ENCODE measurements at places on chromosomes 5 and 9.

DNA sequence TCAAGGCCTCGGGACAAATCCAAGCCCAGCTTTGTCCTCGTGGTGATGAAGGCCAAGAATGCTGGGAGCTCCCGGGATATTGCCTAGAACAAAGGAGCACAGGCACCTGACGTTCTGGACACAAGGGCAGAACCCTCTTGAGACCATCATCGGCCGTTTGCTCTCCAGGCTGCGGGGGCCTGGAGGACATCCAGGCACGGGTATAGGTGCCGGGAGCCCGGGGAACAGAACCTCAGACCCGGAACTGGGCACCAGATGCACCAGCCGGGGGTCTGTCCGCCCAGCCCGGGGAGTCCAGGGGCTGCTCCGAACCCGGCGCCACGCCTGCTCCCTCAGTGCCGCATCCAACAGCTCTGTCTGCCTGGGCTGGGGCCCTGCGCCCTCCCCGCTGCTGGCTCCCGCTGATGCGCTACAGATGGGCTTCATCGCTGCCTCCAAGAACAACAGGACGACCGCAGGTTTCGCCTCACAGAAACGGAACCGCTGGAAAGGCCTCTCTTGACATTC is 88.0 kb downstream of the ADAMTS2 start:
- DNase-seq: no peak

- DNase-seq: no peak
Observed at GRCh38 chr5:79109527-79110492, 1.8 kb upstream of the BHMT start.

GRCh38 chr5:142871363-142872193 is 101.4 kb downstream of the ARHGAP26 start:
- DNase-seq: no peak

DNA sequence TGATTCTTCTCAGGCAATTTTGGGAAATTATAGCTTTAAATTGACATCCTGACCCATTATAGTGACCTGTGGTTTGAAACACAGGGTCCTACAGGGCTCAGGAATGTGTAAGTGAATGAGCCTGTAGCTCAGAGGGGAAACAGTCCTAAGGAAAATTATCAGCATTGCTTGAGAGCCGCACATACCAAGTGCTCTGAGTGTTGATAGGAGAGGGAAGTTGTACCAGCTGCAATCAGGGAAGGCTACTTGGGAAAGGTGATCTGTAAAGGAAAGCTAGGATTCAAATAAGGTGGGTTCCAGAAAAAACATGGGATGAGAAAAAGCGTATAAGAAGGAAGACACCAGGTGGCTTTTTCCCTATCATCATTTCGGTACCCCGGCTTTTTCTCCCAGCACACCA is 4.4 kb upstream of the SLC25A51 start:
- no peak for DNase-seq

- no peak for DNase-seq
Observed at GRCh38 chr5:148306446-148306845, 5.8 kb upstream of the SPINK7 start.

DNA sequence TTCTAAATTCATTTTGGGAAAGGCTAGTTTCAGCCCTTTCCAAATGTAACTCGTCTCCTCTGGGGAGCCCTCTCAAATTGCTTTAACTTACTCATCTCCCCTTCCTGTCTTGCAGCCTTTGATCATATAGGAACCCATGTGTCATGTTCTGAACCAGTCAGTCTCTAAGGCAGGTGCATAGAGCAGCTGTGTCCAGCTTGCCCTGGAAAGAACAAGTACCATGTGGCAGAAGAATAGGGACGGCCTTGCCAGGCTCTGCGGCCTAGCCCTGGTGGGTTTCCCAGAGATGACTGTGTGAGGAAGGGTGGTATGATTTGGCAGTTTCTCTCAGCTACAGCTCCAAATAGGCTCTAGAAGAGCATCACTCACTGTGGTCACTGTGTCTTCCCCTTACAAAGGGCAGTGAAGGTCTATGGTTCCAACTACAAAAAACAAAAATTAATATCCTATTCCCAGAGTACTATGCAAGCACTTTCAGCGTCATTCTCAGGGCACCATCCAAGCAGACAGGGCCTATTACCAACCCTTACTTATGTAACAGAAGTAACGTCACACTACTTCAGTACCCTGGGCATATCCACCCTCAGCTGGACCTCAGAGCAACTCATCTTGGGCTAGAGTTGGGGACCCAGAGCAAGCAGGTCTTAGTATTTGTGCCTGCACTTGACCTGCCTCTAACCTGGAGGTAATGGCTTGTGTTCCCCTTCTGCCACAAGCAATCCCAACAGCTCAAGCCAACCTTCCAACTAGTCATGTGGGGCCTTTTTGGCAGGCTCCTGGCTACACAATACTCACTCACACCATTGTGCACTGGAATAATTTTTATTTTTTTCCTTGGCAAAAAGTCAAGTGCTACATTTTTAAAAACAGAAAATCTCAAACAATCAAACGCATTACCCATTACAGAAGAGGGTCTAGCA is 37.2 kb upstream of the UBAP2 start:
- no peak for DNase-seq

DNA sequence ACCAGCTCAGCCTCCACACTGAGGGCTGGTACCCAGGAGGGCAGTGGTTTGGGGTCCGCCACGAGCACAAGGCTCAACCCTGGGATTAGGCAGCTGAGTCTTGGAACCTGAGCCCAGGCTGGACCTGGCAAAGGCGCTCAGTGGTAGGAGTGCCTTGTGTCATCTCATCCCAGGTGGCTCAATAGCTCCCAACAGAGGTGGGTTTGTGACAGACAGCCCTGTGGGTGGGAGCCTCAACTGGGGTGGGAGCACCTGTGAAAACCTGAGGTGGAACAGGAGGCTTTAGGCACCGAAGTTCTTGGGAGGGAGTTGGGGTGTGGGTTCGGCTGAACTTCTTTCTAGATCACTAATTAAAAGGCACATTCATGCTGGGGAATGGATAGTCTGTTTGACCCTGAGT is 35.2 kb upstream of the SMU1 start:
- no peak for DNase-seq

- DNase-seq: peak; percentile 55
Observed at GRCh38 chr5:176995896-176996767, 10.4 kb downstream of the UIMC1 start.

DNA sequence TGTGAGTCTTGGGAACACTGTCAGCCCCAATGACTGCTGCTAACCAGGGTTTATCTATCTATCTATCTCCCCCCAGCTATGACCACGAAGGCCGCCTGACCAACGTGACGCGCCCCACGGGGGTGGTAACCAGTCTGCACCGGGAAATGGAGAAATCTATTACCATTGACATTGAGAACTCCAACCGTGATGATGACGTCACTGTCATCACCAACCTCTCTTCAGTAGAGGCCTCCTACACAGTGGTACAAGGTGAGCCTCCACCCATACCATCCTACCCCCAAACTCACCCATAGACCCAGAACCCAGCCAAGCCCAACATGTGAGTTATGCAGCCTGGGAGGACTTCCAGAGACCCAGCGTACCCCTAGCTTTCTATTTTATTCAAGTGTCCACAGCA is 65.4 kb upstream of the WWC1 start:
- DNase-seq: no peak

DNA sequence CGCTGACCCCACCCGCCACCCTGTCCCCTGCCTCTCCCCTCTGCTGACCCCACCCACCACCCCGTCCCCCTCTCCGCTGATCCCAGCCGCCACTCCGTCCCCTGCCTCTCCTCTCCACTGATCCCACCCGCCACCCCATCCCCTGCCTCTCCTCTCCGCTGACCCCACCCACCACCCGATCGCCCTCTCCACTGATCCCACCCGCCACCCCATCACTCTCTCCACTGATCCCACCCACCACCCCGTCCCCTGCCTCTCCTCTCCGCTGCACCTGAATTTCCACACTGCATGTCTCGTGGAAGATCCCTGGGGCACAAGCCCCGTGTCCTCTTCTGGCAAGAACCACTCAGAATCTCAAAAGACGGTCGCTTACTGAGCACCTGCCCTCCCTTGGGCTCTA is 53.4 kb upstream of the OLFM1 start:
- DNase-seq: no peak

GRCh38 chr5:90169078-90169477 is 240.5 kb downstream of the CETN3 start:
- DNase-seq: no peak

GRCh38 chr5:40939753-40940152 is 30.5 kb downstream of the C7 start:
- no peak for DNase-seq

DNA sequence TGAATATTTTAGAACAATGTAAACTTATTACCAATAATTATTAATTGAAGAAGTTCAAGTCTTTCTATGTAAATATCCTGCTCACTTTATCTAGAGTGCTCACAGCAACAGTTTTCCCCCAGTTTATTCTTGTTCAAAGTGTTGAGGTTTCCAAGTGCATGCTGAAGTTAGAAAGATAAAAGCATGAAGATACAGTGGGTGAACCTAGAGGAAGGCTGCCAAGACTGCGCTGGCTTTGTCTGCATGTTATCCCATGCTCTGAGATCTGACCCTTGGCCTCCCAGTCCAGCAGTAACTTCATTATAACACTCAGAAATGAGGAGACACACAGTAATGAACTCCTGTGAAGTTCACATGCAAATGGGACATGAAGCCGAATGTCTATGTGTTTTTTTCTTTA is 76.0 kb upstream of the PIP5K1B start:
- DNase-seq: no peak

DNA sequence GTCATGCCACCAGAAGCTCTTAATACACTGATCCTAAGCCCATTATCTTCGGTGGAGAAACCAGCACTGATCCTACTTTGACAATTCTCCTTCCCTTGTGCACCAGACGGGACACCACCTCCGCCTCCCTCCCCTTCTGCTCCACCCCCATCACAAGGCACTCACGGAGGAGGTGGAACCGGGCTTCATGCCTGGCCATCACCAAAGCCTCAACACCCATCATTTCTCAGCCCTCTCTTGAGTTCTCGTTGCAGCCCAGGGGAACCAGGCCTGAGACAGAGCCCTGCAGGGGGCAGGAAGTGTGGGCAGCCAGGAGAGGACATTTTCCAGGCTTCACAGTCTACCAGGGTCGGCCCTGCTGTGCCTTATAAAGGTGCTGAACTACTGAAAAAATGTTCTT is 160.5 kb downstream of the GOLPH3 start:
- DNase-seq: no peak

DNA sequence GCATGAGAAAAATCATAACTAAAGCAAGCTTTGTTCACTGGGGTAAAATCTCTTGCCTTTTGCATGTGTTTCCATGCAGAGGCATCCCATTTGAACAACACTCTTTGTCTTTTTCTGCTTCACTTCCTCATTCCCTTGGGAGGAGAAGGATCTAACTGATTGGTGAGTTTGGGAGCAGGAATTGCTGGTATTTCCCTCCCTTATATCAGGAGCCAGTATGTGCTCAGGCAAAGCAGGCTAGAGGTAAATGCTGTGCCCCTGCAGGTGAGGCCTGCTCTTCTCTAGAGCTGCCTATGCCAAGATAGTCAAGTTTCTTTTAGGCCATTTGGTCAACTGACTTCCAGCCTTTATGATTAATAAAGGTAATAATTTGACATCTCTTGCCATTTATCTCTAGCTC is 179.9 kb downstream of the COX7C start:
- DNase-seq: no peak

GRCh38 chr9:137388589-137389427 is 34.2 kb downstream of the EXD3 start:
- no peak for DNase-seq

- DNase-seq: no peak
Observed at GRCh38 chr5:116672203-116672602, 97.6 kb upstream of the SEMA6A start.

GRCh38 chr9:21119093-21119770 is 22.4 kb downstream of the IFNW1 start:
- DNase-seq: no peak

DNA sequence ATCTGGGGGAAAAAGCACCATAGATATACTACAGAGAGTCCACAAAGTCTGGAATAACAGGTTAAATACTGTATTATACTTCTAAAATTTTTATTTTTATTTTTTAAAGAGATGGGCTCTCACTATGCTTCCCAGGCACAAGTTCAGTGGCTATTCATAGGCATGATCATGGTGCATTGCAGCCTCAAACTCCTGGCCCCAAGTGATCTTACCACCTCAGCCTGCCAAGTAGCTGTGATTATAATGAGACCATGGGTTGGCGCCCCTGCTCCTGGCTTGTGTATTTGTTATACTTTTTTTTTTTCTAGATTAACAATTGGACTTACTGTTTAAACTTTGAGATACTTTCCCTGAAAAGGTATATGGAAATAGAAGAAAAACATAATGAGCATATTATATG is 25.9 kb downstream of the ERBIN start:
- no peak for DNase-seq

DNA sequence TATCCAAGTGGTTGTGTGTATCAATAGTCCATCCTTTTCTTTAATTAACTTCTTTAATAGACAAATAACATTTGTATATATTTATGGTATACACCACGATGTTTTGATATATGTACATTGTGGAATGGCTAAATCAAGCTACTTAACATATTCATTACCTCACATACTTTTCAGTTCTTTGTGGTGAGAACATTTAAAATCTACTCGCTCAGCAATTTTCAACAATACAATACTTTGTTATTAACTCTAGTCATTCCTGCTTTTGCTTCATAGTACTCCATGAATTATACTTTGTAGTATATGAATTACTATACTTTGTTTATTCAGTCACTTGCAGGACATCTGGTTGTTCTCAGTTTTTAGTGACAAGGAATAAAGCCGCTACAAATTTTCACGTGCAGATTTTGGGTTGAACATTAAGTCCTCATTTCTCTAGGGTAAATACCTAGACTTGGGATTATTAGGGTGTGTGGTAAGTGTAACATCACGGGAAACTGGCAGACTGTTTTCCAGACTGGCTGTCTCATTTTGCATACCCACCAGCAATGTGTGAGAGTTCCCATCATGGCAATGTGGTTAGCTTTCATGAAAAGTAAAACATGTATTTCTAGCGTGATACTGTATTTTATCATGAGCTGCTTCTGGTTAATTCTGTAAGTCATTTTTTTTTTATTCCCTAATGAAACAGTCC is 354.4 kb upstream of the WWC1 start:
- no peak for DNase-seq

DNA sequence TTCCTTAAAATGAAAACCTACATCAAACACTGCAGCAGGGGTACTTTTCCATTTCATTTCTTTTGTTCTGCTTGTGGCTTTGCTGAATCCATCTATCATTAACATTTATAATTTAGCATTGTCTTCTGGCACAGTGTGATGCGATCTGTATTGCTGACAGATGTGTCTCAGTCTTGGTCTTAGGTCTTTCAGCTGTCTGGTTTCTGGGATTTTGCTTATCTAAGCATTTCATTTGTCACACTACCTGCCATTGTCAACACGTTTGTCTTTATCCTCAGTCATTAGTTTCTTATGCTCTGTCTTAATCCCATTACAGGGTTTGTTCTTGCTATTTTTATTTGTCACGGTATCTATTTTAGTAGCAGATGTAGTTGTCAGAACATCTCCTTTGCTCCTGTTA is 303.1 kb downstream of the IZUMO3 start:
- DNase-seq: no peak

DNA sequence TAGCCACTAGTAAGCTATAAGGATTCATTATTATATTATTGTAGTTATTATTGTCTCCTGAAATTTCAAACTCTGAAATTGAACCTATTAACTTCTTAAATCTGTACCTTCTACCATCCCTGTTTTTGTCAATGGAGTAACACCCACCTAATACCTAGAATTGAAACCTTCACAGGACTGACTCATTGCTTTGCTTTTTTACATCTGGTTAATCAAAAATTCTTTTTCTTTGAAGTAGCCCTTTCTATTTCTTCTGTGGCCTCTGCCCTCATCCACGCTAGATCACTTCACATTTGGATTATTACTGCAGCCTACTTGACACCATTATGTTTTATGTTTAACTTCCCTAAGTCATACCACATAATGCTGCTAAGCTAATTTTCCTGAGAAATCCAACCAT is 35.6 kb downstream of the RBM27 start:
- no peak for DNase-seq

- no peak for DNase-seq
Observed at GRCh38 chr9:69044240-69045219, 9.0 kb downstream of the FXN start.

All from AG09309 (cell line).